ENCODE measurements at places on chromosomes 11 and 22.

DNA sequence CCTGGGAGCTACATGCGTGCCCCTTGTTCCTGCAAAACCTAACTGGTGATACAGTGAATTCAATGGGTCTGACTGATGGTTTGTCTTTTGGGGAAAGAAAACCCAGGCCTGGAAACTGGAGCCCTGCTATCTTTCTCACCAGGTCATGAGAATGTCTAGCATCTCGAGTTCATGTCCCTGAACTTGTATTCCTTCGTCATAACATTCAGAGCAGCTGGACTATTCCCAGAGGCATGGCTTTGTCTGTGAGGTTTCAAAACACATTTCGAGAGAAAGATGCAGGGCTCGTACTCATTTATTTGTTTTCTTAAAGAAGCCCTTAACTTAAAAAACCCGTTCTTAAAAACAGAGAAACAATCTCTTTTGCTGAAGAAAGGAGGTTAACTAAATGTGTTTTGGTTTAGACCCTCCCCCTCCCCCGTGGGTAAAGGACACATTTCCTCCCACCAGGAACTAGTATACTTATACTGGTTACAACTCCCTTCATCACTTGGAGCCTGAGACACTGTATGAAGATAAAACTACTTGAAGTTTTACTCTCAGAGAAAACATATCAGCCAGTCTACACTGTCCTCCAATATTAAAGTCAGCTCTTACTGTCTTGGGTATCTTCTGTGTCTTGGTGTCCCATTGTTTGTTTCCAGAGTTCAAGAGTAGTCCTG, 43.2 kb downstream of the ME3 start:
- no peak for DNase-seq

DNA sequence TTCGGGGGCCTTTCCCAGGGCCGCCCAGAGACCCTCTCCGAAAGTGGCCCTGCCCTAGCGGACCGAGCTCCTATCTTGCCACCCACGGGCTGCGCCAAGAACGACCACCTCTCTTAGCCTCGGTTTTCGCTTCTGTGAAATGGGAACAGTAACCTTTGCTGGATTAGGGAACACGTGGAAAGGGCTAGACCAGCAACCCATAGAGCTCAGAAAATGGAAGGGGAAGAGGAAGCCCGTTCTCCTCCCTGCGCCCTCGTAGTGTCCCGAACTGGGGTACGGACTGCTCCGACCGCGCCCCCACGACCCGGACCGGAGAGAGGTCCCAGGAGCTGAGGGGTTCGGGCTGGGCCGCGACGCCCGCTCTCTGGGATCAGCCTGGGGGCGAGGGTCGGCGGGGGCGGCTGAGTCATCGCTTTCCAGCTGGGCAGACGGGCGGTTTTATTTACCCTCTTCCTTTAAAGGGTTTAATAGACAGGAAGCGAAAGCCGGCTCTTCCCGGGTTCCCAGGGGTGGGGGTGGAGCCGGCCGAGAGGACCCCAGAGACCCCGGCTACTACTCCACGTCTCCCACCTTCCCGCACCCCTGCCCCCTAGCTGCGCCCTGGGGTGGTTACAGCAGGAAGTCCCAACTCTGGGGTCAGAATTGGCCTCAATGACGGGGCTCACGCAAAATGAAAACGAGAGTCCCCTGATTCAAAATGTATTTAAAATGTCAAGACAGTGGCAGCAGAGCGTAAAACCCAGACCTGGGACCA, 907 bp upstream of the PHLDA2 start:
- DNase-seq = no peak

DNA sequence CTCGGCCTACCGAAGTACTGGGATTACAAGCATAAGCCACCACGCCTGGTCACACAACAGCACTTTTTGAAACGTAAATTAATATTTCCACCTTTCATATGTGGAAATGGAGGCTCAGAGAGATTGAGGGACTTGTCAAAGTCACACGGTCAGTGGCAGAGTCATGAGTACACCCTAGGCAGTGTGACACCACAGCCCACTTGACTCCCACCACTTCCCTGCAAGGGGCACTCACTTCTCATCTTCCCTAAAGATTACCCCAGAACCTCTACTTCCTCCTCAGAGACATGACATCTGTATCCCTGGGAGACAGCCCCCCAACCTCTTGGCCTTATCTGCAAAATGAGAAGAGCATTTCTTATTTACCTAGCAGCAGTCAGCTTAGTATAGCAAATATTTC, 16.5 kb upstream of the MYOD1 start:
- DNase-seq = no peak

GRCh38 chr11:17760102-17761029, 25.8 kb downstream of the KCNC1 start:
- peak; percentile 10 for DNase-seq

GRCh38 chr11:64055077-64055476, 19.3 kb downstream of the FLRT1 start:
- no peak for DNase-seq

DNA sequence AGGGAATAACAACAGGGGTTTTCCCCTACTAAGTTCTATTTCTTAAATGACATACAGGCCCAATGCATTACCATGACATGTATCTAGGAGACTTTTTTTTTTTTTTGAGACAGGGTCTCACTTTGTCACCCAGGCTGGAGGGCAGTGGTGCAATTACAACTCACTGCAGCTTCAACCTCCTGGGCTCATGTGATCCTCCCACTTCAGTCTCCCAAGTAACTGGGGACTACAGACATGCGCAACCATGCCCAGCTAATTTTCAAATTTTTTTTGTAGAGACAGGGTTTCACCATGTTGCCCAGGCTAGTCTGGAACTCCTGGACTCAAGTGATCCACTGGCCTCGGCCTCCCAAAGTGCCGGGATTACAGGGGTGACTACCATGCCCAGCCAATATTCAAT, 7.5 kb downstream of the CPSF7 start:
- no peak for DNase-seq

DNA sequence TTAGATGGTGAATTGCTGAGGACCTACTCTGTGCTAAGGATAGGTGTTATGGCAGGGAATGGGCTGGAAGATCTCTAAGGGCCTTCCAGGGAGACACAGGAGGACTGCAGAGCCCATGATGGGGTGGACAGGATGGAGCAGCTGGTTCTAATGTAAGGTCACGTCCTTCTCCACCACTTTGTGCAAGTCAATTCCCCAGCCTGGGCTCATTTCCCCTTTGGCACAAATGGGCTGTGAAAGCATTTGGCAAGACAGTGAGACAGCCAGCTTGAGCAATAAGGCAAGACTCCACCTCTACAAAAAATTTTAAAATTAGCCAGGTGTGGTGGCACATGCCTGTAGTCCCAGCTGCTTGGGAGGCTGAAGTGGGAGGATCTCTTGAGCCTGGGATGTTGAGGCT, 81.4 kb upstream of the THY1 start:
- no peak for DNase-seq

DNA sequence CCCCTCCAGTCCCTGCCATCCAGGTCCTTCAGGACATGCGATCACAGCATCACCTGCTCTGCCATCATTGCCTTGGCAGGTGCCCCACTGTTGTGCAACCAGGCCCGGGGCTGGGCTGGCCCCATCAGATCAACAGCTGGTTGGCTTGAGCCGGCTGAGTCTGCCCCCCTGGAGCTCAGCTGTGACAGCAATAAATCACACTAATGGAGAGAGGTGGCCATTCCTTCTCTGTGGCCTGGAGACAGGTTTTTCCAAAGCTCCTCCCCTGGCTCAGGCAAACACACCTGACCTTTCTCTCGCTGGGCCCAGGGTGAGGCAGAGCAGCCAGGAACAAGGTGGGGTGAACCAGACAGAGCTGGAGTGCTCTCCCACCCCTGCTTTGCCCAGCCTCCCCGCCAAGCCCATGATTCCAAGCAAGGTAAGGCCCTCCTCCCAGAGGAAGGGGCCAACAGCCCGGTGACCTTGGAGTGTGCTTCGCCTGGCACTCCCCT, 8.9 kb upstream of the FXYD2 start:
- DNase-seq = no peak

- DNase-seq = no peak
These were observed 354.6 kb downstream of the DDX10 start for GRCh38 chr11:109019342-109019936.

GRCh38 chr22:47807506-47807905, 1045.1 kb downstream of the TBC1D22A start:
- DNase-seq = no peak

GRCh38 chr11:14645985-14646900, 2.6 kb downstream of the PDE3B start:
- no peak for DNase-seq

DNA sequence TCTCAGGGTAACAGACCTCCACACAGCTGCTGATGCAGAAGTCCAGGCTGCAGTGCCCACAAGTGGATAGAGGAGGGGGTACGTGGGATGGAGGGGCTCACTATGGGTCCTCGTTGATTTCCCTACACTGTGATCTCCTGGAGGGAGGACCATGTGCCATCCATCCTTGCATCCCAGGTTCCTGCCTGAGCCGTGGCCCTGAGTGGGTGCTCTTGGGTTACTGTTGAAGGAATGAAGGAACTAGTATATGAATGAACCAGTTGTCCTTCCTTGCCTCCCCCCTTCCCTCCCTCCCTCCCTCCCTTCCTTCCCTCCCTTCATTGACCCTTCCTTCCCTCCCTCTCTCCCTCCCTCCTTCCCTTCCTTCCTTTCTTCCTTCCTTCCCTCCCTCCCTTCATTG, 15.4 kb downstream of the APOBEC3B start:
- no peak for DNase-seq

- no peak for DNase-seq
These were observed 26.0 kb downstream of the TENM4 start for GRCh38 chr11:79414644-79415317.

- no peak for DNase-seq
These were observed 8.9 kb upstream of the UCP2 start for GRCh38 chr11:73991471-73992006.

DNA sequence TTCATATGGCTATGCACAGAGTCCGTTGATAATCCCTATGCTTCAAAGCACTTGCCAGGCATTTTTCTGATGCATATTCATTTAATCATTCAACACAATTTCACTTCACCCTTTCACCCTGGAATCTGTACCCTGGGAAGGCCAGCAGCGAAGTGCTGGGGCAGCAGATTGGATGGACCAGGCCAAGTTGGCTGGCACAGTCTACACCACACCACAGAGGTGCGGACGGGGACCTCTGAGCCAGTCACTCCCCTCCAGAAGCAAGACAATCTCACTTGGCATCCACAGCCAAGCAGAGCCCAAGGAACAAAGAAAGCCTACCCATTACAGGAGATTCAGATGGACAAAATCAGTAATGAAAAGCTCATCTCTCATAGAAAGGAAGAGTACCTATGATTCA, 130.2 kb downstream of the GALNT18 start:
- DNase-seq = no peak

DNA sequence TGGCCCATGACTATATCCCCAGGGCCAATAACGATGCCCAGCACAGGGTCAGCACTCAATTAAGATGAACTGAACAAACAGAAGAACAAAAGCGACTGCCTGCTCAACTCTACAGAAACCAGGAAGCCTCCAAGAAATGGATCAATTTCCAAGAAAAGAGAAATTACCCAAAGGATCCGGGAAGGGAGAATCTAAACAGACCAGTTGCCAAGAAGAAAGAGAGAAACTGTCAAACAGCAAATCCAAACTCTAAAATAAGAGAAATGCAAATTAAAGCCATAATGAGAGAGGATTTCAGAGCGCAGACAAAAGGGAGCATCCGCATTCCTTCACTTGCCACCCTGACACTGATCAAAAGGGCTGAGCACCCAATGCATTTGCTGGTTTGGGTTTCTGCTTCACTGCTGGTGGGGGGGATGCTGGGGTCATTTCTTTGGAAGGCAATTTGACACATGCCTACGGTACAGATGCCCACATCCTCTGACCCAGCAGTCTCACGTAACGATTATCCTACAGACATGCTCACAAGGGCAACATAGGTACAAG, 37.7 kb upstream of the RFPL3 start:
- no peak for DNase-seq

- DNase-seq = no peak
These were observed 481 bp downstream of the ANGPTL5 start for GRCh38 chr11:101915791-101916291.

All from nucleus accumbens (tissue), 56 donors.